ENCODE measurements at places on chromosomes 5 and 9. TPM values are rescaled to one million over a fixed set of nuclear protein-coding genes. Genes with fewer than 3 reads are reported as not detected.

Gene OR1J2
- not detected for total RNA-seq

Gene NOP16
- total RNA-seq: 11.7 TPM

Gene FOXI1
- not detected for total RNA-seq

Gene DMRT3
- total RNA-seq: not detected

Gene LIX1
- not detected for total RNA-seq

Gene HINT1
- 258 TPM for total RNA-seq

Gene WDR38
- not detected for total RNA-seq

Gene ENTPD2
- total RNA-seq: not detected

Gene MSMP
- total RNA-seq: 60.9 TPM

Gene CARD9
- total RNA-seq: under 0.01 TPM
